B cell (primary cell): ENCODE measurements at places on chromosomes 6 and 20.

DNA sequence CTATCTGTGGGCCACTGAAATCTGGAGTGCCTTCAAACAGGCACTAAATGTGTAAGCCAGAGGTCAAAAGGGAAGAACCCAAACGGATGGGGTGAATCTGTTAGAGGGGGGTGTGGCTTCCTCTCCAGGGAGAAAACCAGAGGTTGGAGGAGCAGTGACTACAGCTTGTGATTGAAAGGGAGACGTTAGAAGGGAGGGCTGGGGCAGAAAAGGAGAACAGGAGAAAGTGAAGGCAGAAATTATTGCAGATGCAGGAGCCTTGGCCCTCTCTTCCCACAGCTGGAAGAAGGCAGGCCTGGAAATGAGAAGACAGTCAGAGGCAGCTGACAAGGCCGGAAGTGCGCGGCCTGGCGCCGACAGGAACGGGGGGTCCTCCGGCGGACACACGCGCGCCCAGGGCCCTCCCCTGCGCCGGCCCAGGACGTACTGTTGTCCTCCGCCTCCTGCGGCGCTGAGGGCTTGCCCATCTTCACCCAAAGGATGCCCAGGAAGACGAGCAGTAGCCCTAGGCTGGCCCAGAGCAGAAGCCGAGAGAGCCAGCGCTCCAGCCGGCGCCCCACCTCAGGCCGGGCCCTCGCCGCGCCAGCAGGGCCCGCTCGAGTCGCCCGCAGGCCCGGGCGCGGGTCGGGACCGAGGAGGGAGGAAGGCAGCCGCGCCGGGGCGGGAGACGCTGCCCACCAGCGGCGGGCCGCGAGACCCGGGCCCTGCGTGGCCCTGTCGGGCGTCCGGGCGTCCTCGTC lies 806 bp downstream of the LEMD2 start:
- peak; percentile 79 for DNase-seq

GRCh38 chr6:166862287-166862977 lies 93.9 kb downstream of the RNASET2 start:
- peak; percentile 50 for DNase-seq

DNA sequence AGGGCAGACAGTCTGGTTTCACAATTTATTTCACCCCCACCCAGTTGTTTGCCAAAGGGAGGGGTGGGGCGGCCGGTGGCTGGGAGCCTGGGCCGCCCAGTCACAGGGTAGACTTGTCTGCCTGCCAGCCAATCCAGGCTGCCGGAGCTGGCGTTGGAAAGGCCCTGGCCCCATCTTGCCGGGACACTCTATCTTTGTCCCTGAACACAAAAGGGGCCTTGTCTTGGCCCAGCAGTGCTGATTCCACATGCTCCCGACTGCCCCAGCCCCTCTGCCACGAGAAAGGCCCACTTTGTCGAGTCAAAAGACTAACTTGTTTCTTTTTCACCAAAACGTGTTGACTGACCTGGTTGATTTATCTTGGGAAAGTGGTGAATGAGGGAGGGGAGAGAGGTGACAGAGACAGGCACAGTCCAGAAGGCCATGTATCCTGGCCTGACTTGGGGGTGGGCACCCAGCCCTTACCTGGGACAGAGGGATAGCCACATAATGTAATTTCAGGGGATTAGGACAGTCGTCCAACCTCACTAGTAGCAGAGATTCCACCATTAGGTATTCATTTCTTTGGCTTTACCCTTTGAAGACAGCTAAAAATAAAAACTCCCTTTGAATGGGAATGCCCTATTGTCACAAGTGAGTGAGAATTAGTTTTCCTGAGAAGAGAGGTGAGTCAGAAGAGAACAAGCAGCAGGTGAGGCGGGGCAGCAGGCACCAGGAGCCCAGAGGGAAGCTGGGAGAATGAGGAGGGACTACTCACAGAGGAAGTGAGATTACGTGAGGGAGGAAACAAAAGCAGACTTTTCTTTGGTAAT lies 67.0 kb upstream of the SIRPA start:
- no peak for DNase-seq

DNA sequence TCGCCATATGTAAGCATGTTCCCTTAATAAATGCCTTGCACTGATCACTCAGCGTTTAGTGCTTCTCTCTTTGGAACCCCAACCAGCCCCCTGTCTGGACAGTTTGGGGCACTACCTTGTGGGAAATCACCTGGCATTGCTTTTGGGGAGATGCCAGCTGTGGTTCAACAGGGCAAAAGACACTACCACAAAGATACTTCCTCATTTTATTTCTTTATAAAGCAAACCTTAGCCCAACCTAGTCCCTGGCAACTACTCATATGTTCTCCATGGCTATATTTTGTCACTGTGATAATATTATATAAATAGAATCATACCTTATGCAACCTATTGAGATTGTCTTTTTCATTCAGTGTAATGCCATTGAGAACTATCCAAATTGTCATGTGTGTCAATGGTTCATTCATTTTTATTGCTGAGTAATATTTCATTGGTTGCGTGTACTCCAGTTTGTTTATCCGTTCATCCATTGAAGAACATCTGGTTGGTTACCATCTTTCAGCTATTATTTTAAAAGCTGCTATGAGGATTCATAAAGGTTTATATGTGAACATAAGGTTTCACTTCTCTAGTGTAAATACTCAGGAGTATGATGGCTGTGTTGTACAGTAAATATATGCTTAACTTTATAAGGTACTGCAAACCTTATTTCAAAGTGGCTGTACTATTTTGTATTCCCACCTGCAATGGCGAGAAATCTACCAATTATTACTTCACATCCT lies 114.8 kb downstream of the MOXD1 start:
- DNase-seq = peak; percentile 84

DNA sequence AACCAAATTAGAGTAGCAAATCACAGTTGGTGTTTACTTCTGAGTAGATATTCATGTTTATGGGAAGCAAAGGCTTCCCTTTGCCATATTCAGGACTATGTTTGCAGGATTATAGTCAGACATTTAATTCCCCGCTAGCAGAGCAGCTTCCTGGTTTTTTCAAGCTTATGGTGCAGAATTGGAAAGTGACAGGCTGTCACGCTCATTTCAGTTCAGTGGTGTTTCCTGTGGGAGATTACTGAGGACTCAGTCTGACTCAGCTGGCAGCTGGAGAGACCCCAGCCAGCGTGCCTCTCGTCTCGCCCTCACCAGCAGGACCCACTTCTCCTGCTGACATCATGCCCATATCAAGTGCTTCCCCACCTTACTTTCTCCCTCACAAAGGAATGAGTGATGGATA lies 85.1 kb downstream of the LYRM2 start:
- DNase-seq = no peak

DNA sequence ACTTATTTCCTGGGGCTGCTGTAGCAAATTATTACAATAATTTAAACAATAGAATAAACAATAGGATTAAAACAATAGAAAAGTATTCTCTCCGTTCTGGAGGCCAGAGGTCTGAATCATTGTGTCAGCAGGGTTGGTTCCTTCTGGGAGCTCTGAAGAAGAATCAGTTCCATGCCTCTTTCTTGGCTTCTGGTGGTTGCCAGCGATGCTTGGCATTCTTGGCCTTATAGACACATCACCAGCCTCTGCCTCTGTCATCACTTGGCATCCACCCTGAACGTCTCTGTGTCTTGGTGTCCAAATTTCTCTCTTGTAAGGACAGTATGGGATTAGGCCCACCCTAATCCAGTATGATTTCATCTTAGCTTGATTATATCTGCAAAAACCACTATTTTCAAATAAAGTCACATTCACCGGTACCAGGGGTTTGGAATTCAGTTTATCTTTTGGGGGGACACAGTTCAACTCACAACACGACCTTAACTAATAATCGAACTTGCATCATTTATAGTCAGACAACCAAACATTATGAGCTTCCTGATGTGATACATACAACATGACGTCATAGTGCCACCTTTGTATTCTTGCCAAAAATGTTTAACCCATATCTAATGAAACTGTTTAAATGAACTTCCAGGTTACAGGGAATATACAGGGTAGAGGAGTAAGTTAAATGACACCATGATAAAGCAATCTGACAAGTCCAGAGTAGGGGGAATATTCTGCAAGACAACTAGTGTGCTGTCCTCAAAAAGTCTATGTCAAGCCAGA lies 84.7 kb upstream of the RNF24 start:
- DNase-seq = no peak

GRCh38 chr6:90465686-90466085 lies 121.2 kb downstream of the MAP3K7 start:
- DNase-seq = no peak

GRCh38 chr6:27214126-27214601 lies 33.3 kb upstream of the PRSS16 start:
- no peak for DNase-seq

GRCh38 chr20:50197463-50198179 lies 7.0 kb downstream of the CEBPB start:
- DNase-seq = no peak

GRCh38 chr6:55981660-55982059 lies 106.3 kb upstream of the BMP5 start:
- no peak for DNase-seq

DNA sequence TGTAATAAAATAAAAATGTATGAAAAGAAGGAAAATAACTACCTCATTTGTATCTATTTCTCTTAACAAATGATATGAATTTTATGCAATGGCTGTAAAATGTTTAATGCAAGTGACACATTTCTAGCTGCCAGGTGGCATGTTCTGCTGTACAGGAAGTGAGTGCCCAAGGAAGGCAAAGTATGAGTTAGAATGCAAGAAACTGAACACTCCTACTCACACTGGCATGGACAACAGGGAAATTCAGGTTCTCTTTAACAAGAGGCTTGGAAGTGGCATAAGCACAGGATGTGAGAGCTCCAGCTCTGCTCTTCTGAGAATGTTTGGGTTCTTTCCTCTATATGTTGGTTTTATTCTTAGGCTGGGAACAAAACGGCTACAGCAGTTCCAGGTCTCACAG lies 20.4 kb upstream of the LAMA4 start:
- DNase-seq = no peak

- no peak for DNase-seq
Observed at GRCh38 chr6:115456848-115457247, 603.8 kb downstream of the FRK start.
